ENCODE measurements at places on chromosomes 2 and 18.
A peak's percentile ranks its signal among the peaks of the same experiment; 100 is the strongest.

- DNase-seq = no peak
These were observed 90.4 kb downstream of the DOCK10 start for GRCh38 chr2:224951723-224952481.

- peak; percentile 13 for DNase-seq
These were observed 32.2 kb downstream of the RTP5 start for GRCh38 chr2:241901500-241902351.

GRCh38 chr18:26386002-26386401, 159.8 kb downstream of the TAF4B start:
- no peak for DNase-seq

DNA sequence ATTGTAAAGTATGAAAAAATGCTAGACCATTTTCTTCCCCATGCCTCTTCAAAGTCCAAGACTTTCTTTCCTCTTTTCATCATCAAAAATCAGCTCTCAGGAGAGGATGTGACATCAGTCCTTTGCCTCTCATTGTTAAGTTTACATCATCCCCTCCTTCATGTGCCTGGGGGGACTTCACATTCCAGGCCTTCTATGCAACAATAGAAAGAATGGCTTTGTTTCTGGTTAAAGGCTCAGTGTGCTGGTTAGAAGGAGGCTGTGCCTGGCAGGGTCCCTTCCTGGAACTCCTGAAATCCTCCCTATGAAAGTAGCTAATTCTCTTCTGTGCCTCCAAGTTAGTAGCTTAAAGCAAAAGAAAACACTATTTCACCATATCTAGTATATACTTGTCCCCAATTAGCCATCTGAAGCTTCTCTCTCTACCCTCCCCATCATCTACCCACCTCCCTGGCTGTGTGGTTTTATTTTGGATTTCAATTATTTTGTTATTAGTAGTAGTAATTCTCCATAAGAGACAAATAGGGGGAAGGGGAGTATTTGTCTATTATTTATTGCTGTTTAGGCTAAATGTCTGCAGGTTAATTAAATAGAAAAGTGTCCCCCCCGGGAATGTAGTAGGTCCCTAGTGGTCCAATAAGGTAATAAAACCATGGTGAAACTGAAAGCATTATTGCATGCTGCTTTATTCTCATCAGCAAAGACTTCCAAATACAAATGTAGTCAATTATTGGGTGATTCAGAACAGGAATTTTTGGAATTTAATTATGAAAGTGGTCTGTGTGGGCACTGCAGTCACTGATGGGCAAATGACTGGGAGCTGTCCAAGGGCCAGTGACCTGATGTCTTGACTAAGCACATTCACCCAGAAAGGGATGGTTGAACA, 69.0 kb downstream of the CPO start:
- no peak for DNase-seq

DNA sequence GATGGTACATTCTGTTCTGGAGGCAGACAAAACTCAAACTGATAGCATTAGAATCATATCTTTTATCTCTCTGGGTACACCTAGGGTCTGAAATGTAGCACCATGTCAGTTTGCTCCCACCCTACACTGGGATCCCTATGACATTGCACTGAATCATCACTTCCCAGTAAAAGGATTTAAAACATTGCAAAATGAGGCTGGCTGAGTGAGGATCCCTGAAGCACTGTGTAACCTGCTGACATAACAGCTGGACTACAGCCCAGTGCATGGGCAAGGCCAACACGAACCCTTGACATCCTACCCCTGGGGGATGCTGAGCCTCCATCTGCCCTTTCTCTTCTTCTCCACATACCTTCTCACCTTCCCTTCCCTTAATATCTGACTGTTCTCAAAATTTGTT, 253.2 kb downstream of the TTC32 start:
- DNase-seq = no peak

- peak; percentile 44 for DNase-seq
These were observed 64.0 kb upstream of the MCFD2 start for GRCh38 chr2:46979571-46979979.

GRCh38 chr18:74284191-74284979, 7.4 kb downstream of the CYB5A start:
- no peak for DNase-seq

GRCh38 chr2:232147440-232148077, 186.0 kb downstream of the DIS3L2 start:
- no peak for DNase-seq

GRCh38 chr18:31657823-31658669, 26.3 kb downstream of the B4GALT6 start:
- DNase-seq = no peak

GRCh38 chr18:32287249-32287648, 97.4 kb downstream of the MEP1B start:
- DNase-seq = no peak

DNA sequence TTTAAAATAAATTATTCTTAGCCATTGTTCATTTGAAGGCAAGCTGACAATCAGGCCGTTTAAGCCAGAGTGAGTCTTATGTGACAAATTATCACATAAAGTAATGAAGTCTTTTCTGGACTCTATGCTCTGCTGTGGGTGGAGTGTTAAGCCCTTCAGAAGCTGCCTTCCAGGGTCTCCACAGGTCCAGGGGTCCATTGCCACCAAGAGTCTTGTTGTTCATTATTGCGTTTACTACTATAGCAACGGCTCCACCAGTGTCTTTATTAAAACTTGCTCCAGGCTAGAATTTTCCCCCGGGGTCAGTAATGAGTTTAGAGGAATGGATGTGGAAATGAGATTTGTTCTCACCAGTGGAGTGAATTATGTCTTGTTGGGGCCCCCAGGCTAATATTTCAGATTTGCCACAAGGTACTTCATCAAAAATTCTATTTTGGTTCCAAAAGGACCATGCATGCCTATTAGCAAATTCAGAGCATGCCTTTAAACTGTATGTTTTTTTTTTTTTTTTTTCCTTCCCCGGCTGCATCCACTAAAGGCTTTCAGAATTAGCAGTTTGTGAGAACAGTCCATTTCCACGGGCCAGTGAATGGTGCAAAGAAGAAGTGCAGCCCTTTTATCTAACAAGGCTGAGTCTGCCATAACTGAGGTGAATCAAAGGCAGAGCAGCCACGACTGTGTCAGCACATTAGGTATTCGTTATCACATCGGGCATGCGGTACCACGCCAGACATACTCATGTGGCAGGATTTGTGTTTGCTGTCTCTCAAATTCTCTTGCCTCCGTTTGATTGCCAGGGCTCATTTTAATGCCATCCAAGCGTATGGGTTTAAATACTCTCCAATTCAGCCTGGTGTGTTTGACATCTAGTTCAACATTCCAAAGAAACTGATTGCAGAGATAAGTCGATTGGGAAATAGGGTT, 26.2 kb upstream of the LRRTM1 start:
- no peak for DNase-seq

DNA sequence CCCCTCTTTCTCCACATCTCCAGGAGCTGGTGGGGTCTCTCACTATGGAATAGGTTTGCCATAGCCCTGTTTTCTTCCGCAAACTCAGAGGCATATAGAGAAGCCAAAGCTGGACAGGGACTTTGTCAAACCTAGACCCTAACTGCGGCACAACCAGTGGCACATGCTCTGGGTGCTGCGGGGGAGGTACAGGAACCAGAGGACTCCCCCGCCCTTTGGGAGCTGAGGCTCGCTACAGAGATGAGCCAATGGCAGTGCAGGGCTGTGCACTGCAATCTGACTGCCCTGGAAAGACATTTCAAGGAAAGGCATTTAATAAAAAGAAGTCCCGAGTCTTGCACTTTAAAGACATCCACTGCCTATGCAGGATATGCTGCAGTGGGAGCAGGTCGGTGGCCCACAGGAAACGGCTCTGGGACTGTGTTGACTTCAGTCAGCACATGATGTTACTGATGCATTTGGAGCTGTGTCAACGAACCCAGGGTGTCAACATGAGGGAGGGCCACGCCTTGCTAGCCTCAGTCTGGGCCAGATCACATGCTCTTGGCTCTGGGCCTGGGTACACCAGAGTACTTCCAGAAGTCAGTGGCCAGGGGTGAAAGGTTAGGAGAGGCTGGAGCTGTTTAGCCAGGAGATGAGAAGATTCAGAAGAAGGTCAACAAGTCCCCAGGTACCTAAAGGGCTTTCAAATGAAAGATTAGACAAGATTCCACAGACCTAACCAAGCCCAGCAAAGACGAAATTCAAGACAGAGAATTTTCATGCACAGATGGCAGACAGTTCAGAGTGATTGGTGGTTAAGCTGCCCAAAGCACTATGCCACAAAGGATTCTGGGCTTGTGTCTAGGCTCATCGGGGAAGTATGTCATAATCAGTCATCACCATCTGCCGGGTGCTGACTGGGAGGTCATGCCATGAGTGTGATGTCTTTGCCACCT, 8.2 kb downstream of the SLC35F6 start:
- DNase-seq = no peak

GRCh38 chr2:129812071-129812470, 167.4 kb upstream of the RAB6C start:
- no peak for DNase-seq

DNA sequence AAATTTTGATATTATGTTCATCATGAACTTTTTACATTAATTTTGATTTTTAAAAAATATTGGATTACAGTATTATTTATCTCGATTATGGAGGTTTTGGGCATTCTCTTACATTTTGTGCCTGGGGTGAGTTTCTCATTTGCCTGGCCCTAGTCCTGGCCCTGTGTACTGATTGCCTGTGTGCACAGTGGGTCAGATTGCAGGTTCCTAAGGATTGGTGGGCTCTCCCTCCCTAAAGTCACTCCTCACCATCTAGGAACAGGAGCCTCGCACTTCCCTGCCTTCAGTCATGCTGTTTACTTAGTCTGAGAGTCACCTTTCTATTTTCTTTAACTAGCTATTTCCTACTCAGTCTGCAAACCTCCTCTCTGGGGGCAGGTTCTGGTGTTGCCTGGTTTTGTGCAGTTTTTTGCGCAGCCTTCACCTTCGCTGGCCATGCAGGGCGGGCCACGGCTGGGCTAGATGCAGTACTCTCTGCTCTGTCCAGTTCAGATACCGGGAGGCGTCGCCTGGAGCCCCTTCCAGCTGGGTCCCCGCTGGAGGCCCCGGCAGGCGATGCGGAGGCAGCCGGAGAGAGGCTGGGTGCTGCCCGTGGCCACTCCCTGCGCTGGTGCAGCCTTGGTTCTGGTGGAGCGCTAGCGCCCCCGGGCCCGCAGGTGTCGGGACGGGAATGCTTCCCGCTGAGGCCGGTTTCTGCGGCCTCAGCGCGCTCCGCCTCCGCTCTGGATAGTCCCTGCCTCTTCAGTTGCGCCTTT, 23.3 kb upstream of the MC5R start:
- peak; percentile 43 for DNase-seq

GRCh38 chr2:153294199-153294786, 184.3 kb downstream of the RPRM start:
- DNase-seq = no peak

GRCh38 chr18:67276638-67277037, 239.9 kb downstream of the DSEL start:
- no peak for DNase-seq

- no peak for DNase-seq
These were observed 455.9 kb upstream of the HS6ST1 start for GRCh38 chr2:128774320-128775216.

DNA sequence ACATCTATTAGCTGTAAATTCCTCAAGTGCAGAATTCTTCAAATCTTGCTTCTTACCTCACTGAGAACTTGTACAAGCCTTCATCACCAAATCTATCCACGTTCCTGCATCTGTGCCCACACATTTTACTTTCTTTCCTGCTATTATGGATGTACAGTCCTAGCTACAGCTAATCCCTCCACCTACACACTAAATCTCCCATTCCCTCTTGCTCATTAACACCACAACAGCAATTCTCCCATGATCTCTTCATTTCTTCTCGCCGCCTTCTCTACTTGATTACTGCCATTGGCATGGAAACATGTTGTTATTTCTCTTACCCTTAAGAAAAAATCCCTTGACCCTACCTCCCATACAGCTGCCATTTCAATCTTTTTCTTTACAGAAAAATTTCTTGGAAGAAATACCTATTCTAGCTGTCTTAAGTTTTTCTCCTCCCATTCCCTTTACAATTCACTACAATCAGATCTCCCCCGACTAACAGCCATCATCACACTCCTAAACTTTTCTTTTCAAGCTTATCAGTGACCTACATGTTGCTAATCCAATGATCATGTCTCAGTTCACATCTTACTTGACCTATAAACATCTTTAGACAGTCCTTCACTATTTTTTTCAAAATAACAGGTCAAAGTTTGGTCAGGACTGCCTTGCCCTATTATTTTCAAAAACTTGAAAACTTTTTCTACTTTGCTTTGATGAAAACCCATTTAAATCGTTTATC, 41.0 kb downstream of the ROCK2 start:
- no peak for DNase-seq

GRCh38 chr2:179049546-179050311, at the start of gene CCDC141:
Gene CCDC141 (minus strand): TSS chr2:179050137. CDS start chr2:179049941, 196 bp downstream.
- peak; percentile 34 for DNase-seq

Measured in activated T-cell treated with anti-CD3 and anti-CD28 coated beads, Interleukin-2, amount 50 U/mL, for 1 hour (primary cell).